HEK293T (cell line): ENCODE measurements at places on chromosomes 6 and 20.

DNA sequence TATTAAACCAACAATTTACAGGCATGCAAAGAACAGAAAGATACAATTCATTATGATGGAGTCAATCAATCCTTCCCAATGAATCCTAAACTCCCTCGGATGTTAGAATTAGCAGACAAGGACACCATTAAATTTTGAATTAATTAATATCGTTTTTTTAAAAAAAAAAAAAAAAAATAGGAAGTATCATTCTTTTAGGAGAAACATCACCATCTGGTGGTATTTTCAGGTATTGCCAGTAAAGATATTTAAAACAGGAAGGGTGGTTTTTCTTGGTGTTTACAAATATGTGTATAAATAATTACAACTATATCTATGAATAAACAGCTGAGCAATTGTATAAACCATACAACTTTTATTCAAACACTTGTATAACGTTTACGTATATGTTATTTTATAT, 564.4 kb downstream of the HAO1 start:
- no peak for DNase-seq

GRCh38 chr6:132734694-132735236, 20.9 kb upstream of the VNN1 start:
- peak; percentile 28 for DNase-seq

DNA sequence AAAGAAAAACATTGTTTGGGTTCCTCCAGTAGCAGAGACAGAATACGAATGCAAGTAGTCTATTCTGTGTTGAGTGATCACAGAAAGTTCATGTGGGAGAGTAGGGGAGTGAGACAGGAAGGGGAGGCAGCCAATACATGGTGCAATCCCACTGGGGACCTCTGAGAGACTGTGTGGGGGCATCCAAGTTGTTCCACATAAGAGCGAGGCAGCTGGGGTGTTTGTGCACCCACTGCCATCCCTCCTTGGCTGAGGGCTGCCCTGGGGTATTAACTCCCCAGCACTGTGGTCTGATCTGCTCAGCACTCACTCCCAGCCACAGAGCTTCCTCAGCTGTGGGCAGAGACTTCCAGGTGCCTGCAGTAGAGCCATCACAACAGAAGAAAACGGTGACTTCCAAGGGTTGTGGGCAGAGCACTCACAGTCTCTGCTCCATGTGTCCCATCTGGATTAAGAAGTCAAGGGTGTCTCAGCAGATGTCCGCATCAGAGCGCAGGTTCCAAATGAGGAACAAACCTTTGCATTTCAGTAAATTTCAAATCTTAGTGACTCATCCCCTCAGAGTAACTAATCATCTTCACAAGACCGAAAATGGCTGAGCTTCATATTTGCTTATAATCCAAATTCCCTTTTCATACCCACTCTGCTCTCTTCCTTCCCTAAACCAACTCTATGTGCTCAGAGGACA, 101.9 kb upstream of the NAA20 start:
- no peak for DNase-seq

DNA sequence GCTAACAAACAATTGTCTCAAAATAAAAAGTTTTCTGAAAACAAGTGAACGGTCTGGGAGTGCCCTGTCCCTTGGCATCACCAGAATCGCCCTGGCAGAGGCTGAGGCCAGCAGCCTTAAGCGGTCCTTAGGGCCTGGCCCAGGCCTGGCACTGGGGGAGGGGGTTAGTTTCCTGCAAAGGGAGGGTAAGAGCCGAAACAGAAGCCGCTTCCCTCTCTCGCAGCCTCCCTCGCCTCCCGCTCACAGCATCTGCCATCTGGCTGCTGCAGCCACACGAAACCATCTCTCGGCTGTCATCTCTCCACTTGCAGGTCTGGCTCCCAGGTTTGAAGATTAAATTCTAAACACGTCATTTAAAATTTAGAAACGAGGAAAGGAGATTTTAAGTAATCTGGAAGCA, 31.5 kb downstream of the PMEPA1 start:
- DNase-seq: no peak

GRCh38 chr6:123520217-123520616, 116.5 kb downstream of the TRDN start:
- no peak for DNase-seq

DNA sequence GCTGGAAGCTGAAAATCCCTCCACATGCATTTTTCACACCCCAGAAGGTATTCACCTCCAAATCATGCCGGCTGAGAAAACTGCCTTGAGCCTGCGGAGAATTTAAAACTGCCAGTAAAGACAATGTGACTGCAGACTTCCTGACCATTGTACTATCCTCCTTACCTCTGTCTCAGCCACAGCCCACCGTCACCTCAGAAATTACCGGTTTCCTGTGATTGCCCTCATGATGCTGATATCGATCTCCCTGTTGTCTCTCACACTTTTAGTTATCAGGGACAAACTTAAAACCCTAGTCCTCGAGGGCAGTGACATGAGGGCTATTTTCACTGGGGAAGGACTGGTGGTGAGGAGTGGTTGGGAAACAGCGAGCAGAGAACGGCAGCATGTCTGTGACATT, 30.2 kb upstream of the FOXQ1 start:
- no peak for DNase-seq

GRCh38 chr20:46770330-46771194, 61.1 kb downstream of the SLC2A10 start:
- no peak for DNase-seq

GRCh38 chr6:121619987-121620740, 184.7 kb downstream of the GJA1 start:
- no peak for DNase-seq

DNA sequence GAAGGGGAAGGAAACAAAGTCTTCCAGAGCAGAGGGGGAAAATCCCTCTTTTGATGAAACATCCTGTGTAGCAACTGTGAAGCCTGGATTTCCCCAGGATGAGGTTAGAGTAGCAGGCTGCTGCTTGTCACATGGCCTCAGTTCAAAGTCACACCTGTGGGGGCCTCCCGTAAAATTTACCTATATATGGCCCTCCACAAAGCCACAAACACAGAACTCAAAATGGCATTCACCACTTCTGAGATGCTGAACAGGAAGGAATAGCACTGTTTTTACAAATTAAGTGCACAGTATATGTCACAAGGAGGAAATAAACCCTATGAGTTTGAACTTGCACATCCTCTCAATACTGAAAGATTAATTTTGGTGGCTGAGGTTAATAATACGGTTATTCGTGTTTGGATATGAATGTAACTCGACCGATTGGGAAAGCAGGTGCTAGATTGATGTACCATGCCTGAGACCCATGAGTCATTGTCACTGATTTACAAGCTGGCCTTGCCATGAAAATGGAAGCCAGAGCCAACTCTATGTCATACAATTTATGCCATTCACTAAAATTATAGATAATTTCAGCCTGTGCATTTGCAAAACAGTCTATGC, 70.6 kb downstream of the SGK1 start:
- no peak for DNase-seq

DNA sequence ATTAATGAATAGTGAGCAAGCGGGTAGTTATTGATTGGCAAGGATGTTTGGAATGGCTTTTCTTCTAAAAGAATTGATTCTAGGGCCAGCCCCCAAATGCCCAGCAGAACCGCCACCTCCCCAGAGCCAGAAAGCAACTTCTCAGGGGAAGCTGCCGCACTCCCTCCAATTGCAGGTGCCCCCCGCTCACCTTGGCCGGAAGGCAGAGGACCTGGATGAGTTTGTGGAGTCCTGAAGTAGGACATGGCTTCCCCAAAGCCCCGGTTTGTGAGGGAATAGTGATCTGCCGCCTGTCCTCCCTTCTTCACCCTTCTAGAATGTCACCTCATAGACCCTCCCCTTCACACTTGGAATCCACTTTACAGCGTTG, at the start of gene SPATA25:
SPATA25 (minus strand) TSS at position 277 of the 370 bp plus-strand sequence; CDS start at position 245, 32 bp downstream.
- DNase-seq: no peak

GRCh38 chr6:143111443-143111842, 50.8 kb downstream of the AIG1 start:
- no peak for DNase-seq

DNA sequence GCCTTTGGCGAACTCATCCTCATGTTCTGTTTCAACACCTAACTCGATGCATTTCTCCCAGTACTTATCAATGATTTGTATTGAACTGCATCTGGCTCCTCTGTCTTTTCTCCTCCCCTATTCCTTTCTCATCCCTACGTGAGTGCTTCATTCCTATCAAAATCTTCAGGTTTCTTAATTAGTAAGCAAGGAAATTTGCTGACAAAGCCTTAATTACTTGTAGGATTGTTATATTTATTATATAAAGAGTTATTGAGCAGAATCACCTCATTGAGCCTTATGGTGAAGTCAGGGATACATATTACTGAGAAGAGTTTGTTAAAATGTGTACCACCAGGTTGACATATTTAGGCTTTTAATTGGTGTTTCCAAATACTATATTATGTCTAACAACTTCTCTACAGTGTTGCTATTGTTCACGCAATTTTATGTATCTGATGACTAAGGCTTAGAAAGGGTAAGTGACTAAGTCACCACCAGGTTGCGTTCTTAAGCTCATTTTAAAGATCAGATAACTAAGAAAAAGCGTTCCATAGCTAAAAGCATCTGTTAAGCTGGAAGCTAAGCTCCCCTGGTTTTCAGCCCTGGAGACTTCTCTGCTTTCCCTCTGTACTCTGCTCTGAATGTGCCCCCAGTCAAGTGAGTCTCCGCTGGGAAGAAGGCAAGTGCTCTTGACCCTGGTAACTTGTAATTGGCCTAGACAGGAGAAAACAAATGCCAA, 18.9 kb downstream of the SCGN start:
- DNase-seq: no peak

GRCh38 chr6:148134592-148134991, 208.0 kb upstream of the SASH1 start:
- DNase-seq: no peak

DNA sequence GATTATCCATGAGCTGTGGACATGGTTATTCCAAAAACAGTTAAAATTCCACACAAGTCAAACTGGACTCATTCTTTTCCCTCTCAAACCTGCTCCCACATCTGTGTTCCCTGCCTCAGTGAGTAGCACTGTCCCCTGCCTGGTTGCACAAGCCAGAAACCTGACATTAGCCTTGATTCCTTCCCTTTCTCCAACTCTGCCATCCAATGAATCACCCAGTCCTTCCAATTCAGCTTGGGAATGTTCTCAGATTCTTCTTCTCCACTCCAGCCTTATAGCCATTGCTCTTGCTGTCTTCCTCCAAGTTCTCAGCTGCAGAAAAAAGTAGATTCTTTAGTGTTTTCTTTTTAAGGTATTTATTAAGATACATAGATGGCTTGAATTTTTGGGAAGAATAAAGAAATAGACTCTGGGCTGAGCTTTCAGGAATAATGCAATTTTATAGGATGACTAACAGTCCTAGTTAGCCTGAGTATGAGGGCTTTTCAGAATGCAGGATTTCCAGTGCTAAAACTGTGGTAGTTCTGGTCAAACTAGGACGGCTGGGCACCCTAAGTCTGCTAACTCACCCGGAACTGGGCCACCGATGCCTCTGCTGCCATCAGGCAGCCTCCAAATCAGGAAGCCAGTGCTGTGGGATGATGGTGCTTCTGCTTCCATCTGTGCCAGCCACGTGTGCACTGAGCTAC, 18.2 kb upstream of the SASH1 start:
- no peak for DNase-seq

DNA sequence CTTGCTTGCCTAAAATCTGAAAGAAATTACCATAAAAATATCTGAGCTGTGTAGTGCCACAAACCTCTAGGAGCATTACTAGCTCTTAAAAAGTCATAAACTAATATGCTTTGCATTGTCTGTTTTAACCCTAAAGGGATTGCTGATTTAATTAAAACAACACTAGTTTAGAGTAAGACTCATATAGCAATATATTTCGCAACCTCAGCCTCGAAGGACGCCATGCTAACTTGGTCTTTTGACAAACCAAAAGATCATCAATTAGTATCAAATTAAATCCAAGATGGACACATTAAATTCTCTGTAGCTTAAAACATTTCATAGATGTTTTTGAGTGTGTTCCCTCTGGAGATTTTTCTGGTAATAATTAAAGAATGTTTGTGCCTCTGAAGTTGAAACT, 74.8 kb upstream of the KCNQ5 start:
- DNase-seq: no peak

- DNase-seq: no peak
Observed at GRCh38 chr20:50273601-50274491, 83.2 kb downstream of the CEBPB start.

- DNase-seq: no peak
Observed at GRCh38 chr6:144331491-144331969, 46.4 kb downstream of the UTRN start.

DNA sequence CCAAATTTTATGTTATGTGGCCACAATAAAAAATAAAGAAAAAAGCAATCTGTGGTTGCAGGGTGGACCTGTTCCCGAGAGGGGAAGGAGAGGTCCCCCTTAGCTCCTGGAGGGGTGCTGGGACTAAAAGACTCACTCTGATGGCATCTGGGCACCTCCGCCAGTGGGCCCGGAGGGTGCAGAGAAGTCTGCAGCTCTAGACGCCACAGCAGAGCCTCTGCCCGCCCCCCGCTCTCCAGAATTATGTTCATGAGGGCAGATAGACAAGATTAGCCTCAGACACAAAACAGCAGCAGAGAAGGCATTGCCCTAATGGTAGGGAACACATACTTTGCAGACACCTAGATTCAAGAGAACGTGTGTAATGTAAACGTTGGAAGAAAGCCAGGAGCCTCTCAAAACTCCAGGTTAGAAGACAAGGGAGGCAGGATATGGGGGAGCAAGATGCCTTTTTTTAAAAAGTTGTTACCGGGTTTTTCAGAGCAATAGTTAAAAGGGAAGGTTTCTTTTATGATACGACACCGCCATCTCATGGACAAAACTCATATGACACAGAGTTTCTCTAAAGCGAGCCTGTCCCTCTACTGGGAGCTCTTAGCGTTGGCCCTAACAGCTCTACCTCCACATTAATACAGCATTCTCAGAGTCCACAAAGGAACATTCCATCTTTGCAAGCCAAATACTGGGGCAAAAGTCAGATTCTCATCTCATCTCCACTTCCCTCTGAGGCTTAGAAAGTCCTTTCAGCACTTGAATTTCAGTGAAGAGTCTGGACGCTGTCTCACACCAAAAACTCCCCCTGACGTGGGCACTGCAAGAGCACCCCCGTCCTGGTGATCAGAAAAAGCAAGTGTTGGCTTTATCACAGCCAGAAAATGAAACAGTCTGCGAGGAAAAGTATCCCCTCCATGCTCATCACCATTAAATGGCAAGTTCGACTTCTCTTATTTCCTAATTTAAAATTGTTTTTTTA, 47.2 kb downstream of the FOXF2 start:
- peak; percentile 74 for DNase-seq

DNA sequence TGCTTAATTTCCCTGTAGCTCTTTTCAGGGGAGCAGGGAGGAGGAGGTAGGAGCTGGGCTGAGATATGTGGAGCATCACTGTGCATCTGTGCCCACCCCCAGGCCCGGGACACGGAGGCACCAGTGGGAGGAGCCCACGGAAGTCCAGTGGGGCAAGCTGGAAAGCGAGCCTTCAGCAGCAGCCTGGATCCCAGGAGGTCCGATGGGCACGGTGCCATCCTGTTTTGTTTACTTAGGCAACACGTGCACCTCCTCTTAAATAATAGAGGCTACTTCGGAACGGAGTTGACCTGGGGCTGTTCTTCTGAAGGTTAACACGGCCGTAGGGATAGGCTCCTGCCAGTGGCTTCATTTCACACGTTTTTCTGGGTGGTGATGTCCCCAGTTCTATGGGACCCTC, 51.6 kb downstream of the CDH4 start:
- no peak for DNase-seq

- no peak for DNase-seq
Observed at GRCh38 chr20:4059606-4060005, 44.2 kb upstream of the RNF24 start.
